ENCODE measurements at places on chromosomes 5 and 9. TPM values are rescaled to one million over a fixed set of nuclear protein-coding genes. Genes with fewer than 3 reads are reported as not detected.
A peak's percentile ranks its signal among the peaks of the same experiment; 100 is the strongest.

REEP2 gene
- total RNA-seq: 8.5 TPM

GRCh38 chr5:75381456-75381855 lies 44.4 kb downstream of the HMGCR start:
- peak; percentile 14 for DNase-seq

DNA sequence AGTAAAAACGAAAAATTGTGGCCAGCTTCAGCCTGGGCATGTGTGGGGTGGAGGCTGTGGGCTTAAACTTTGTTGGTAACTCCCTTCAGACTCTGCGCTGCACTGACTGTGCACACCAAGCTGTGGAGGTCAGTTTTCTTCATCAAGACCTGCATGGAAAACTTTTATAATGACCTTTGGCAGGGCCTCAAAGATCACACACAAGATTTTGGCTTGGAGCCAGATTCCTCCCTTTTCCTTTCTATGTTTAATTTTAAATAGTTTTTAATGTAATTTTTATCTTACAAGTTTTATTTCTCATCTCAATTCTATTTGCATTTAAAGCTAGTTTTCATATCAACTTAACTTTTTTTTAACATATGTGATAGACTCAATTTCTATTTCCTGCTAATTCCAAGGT lies 1211.1 kb upstream of the CDH18 start:
- DNase-seq: no peak

CENPK gene
- total RNA-seq: 118 TPM

GRCh38 chr9:38033941-38034340 lies 35.1 kb downstream of the SHB start:
- no peak for DNase-seq

MGAT1 gene
- total RNA-seq: 88.5 TPM

DNA sequence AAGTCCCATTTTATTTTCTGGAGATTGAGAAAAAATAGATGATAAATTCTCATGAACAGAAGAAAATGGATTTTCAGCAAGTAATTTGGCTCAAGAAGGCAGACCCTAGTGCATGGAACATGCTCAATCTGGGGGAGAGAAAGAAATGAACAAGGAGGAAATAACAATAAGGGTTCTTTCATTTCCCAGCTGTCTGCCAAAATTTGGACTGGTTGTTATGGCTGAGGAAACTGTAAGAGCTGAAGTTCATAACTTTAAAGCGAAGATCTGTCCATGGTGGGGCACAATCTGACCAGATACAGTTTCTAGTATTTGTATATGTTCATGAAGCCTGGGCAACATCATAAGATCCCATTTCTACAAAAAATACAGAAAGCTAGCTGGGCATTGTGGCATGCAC lies 1386.5 kb upstream of the DMAC1 start:
- no peak for DNase-seq

SHLD3 gene
- total RNA-seq: 8.9 TPM

GRCh38 chr9:17349831-17350230 lies 215.0 kb downstream of the CNTLN start:
- DNase-seq: no peak

- no peak for DNase-seq
These were observed 33.2 kb downstream of the F2RL2 start for GRCh38 chr5:76590027-76590426.

DNA sequence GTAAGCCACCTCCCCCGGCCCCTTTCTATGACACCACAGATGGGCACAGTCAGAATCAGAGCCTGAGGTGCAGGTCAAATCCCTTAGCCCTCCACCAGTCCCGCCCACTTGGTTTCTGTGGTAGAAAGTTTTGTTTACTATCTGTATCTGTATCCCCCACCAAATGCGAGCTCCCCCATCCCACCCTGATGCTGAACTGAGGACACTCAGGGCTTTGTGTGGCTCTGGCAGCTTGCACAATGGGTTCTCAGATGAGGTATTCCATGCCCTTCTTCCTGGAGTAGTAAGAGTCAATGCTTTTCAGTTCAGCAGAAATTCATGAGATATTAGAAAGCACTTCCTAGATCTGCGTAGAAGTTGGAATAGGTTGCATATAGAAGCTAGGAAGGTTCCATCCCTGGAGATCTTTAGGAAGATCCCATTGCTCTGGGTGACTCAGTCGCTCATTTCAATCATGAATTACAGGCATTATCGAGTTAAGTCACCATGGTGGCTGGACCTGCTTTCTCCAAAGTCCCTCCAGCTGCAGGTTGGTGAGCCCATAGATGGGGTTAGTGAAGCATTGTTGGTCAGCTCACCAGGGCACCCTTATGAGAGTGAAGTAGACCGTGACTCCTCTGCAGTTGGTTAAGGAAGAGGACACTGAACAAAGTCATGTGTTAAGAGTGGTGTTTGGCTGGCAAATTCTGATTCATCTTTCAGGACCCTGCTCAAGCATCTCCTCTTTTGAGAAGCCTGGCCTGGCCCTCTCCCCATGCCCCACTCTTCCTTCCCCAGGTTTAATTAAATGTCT lies 10.6 kb upstream of the KCNIP1 start:
- DNase-seq: no peak

DNA sequence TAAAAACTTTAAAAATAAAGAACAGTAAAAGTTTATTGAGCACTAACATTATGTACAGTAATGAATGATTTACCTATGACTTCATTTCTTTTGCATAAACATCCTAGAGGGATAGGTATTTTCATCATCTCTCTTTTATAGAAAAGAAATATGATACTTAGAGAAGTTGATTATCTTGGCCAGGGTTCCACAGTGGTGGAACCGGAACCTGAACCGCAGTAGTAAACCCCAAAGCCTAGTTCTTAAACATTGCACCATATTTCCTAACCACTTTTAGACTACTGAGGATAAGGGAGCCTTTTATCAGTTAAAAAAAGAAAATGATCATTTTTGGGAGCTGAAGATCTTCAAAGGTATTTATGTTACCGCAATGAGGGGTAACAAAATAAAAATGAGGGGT lies 205.7 kb upstream of the SGCD start:
- DNase-seq: peak; percentile 16

- DNase-seq: no peak
These were observed 125.6 kb upstream of the LPAR1 start for GRCh38 chr9:111163716-111164389.

DNA sequence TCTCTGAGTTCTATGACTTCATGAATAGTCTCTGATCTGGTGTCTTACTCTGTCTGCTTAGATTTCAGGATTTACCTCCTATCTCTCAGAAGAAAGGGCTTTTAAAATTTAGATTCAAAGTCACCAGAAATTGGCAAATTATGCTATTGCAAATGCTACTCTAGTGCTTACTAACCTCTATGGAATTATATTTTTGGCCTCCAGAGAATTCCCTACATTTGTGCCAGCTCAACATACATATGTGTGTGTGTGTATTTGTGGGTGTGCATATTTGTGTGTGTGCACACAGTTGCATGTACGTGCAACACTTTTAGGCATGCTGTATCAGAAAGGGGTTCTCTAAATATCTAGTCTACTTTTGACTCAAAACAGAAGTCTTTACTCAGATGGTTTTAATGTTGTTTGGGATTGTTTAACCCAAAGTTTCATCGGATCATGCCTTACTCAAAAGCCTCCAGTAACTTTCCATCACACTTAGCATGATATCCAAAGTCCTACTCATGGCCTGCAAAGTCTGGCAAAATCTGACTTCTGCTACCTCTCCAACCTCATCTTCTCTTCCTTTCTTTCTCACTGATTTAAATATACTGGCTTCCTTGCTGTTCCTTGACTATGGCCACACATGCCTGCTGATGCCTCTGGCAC lies 147.6 kb upstream of the NR3C1 start:
- DNase-seq: no peak

DMRT2 gene
- total RNA-seq: 33.1 TPM

DNA sequence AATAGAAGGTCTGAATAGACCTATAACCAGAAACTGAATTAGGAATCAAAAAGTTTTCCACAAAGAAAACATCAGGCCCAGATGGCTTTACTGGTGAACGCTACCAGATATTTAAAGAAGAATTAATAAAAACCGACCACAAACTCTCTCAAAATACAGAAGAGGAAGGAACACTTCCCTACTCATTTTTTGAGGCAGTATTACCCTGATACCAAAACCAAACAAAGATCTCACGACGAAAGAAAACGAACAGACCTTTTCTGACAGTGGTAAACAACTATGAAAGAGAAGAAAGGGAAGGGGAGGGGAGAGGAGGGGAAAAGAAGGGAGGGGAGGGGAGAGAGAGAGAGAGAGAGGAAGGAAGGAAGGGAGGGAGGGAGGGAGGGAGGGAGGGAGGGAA lies 13.5 kb downstream of the B4GALT1 start:
- DNase-seq: no peak

DNA sequence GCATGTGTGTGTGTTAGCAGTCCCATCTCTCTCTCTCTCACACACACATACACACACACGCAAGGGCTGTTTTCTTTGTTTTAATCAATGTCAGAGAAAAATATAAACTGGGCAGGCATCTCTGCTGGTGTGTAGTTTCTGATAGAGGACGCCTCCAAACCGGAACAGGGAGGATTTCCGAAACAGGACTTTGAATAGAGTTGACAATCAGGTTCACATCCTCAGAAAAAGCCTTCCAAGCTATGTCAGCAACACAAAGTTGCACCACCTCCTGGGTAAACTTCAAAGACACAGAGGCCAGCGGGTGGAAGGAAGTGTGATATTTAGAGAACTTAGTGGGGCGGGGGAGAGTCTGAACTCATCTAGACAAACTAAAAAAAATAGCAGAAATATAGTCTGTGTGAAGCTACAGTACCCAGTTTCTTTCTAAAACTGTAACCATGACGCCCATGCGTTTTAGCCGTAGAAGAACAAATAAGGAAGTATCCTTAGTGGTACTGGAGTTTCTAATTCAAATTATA lies 1.2 kb downstream of the ST8SIA4 start:
- peak; percentile 11 for DNase-seq

PCDHGA12 gene
- 1.2 TPM for total RNA-seq

Measured in SJCRH30 (cell line).